ENCODE measurements at places on chromosomes 3 and 15.

DNA sequence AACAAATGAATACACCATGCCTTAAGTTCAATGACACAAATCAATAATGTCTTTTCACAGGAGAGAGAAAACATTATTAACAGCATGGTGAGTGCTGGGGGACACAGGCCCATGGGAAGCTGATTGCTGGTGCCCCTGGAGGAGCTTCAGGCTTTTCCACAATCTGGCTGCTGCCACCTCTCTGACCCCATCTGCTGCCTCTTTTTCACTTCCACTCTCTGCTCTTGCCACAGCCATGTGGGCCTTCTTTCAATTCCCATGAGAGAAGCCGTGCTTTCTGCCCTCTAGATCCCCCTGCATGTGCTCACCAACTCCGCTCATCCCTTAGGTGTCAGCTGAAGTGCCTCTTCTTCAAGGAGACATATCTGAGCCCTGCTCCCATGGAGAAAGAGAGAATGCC is 21.0 kb upstream of the CTXND1 start:
- no peak for DNase-seq

GRCh38 chr3:58251631-58252035 is 14.0 kb downstream of the ABHD6 start:
- no peak for DNase-seq

DNA sequence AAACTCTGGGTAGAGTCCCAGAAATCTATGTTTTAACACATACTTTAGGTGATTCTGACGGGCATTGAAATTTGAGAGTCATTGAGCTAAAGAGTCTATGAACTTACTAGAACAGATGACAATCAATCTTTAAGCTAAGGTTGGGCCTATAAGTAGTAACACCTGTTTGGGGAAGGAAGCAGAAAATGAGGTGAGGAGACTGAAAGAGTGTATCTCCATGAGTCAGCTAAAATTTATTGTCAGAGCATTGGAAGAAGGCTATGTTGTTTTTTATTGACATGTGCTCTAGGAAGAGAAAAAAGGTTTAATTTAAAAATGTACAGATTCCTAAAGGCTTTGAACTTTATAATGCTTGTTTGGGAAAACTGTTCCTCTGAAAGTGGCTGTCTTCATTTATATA is 42.9 kb downstream of the TPRG1 start:
- DNase-seq = no peak

DNA sequence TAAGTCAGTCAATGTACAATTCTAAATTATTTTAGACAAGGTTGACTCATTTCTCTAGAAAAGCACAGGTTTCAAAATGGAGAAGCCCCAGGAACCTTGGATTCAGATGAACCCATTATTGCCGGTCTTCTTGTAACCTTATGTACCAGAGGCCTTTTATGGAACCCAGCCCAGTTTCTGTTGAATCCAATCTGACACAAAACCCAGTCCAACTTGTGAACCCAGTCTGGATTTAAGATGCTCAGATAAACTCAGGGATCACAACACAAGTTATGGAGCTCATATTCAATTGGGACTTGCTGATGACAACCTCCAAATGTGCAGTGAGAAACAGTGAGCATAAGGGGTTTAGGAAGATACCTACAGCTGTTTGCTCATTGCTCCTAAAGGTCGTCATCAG is 16.4 kb upstream of the B4GALT4 start:
- no peak for DNase-seq

- no peak for DNase-seq
Measured at GRCh38 chr3:72595927-72596610, 252.2 kb downstream of the SHQ1 start.

DNA sequence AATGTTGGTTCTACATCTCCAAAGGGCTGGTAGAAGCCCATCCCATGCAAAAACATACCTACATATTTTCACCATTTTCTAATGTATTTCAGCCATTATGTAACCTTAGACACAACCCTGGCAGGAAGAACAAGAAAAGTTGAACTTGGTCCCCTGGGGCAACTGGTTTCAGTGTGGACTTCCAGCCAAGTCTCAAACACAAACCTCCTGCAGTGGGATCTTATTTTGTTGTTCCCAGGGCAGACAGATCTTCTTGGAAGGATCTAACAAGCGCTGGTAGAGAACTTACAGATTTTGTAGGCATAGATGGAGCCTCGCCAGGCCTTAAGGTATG is 96.3 kb downstream of the ADAMTS17 start:
- DNase-seq = no peak

Data from T1000 (cell line).